ENCODE measurements at places on chromosomes 7 and 10. TPM values are rescaled to one million over a fixed set of nuclear protein-coding genes. Genes with fewer than 3 reads are reported as not detected.
A peak's percentile ranks its signal among the peaks of the same experiment; 100 is the strongest.

PLAC9 gene
- 2.3 TPM for total RNA-seq

RASA4B gene
- 1.7 TPM for total RNA-seq

GRCh38 chr7:105723572-105723971 is 142.3 kb upstream of the EFCAB10 start:
- DNase-seq, result no peak

ELOVL3 gene
- total RNA-seq, result 0.62 TPM

GBX1 gene
- not detected for total RNA-seq

EN2 gene
- not detected for total RNA-seq

CALML3 gene
- not detected for total RNA-seq

- DNase-seq, result no peak
Observed at GRCh38 chr10:63976538-63976937, 455.3 kb downstream of the REEP3 start.

MBLAC1 gene
- 2.7 TPM for total RNA-seq

SPDYE6 gene
- total RNA-seq, result not detected

DNA sequence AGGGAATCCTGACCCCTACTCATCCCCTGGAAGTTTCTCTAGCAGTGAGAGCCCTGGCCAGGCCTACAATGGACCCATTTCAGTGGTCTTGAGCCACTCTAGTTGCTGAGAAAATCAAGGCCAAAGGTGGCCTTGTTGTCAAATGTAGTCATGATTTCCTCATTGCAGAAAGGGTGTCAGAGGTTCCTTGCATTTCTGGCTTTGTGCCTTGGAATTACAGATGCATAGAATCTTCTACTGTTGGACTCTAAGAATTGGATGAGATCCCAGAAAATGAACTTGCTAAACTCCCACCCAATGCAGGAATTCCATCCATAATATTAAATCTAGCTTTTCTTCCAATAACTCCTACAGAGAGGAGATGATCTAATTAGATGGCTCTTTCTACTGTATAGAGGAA is 12.2 kb downstream of the CPA2 start:
- peak; percentile 89 for DNase-seq

GRCh38 chr7:91894781-91895480 is 14.4 kb upstream of the MTERF1 start:
- peak; percentile 79 for DNase-seq

MYO1G gene
- 0.11 TPM for total RNA-seq

COL1A2 gene
- 6,748 TPM for total RNA-seq

ITGA8 gene
- total RNA-seq, result not detected

- no peak for DNase-seq
Observed at GRCh38 chr10:98244141-98244540, 23.9 kb downstream of the LOXL4 start.

OR6V1 gene
- not detected for total RNA-seq

DNA sequence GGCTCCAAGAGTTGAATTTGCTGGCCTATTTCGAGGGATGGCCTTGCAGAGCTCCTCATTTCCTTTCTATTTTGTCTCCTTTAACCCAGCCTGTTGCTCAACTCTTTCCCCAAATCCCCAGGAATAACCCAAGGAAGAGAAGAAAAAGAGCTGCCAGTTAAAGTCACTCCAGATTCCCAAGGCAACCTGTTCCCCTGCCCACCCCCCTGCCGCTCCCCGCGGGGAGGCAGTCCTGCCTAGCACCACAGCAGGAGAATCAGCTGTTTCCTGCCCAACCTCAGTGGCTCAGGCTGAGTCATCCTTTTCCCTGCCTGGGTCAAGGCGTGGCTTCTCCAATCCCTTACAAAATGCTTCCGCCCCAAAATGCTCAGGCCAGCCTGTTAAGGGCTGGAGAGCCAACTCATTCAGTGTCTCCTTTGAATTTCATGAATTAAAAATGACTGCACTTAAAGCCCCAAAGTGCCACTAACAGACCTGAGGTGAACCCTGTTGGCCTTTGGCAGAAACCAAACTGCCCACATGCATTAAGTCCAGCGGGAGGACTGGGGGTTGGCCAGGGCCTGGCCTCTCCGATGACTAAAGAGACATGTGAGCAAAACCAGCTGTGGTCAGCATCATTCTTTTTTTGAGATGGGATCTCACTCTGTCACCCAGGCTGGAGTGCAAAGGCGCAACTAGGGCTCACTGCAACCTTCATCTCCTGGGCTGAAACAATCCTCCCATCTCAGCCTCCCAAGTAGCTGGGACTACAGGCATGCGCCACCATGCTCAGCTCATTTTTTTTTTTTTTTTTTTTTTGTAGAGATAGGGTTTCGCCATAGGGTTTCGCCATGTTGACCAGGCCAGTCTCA is 83.2 kb upstream of the KIF5B start:
- DNase-seq, result peak; percentile 94

BHLHA15 gene
- total RNA-seq, result 0.57 TPM

ASZ1 gene
- total RNA-seq, result not detected

STRIP2 gene
- total RNA-seq, result 1.3 TPM

DNA sequence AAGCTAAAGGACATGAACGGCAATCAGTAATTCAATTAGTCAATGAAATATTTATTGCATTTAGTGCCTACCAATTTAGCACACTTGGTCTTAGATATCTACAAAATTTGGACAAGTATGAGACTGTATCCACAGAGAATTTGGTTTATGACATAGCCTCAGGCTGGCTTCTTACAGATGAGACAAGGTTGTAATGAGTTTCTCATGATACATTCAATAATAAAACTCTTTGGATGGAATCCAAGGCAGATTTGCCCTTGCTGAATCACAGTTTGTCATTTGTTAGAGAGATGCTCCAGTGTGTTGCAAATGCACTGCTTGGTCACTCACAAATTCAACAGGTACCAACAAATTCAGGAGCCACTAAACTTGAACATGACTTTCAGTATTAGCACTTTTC is 162.5 kb downstream of the GPR37 start:
- DNase-seq, result no peak

DNA sequence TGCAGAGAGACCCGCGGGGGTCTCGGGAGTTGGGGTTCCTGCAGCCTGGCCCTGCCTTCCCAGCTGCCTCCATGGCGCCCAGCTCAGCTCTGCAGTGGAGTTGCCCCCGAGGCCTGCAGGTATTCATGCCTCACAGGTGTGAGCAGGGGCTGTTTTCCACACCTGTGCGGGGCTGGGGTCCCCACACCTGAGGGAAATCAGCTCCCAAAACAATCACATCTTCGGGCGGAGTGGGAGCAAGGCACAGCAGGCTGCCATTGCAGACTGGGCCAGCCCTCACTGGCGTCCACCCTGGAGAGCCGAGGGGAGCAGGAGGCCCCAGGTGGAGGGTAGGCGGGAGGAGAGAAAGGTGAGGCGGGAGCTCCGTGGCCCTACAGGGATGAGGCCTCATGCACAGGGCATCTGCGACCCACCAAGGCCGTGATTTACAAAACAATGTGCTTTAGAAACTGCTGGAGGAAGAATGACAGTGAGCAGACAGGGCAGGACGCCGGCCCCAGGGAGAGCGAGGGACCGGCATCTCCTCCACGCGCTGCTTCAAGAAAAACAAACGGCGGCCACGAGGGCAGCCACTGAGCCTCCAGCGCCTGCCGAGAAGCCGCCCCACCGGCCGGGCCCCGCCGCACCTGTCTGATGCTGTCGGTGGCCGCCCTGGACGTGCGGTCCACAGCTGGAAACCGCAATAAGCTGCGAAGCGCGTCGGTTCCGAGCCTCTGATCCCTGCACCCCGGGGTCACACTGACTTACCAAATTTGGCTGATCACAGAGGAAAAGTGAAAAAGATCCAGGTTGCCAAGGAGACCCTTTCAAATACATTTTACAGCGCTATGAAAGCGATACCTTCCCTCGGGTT is 53.0 kb upstream of the PDGFA start:
- DNase-seq, result no peak

GNAT3 gene
- not detected for total RNA-seq

IKZF1 gene
- total RNA-seq, result 0.60 TPM

LRRD1 gene
- total RNA-seq, result 0.27 TPM

PDE1C gene
- 14.9 TPM for total RNA-seq

DNA sequence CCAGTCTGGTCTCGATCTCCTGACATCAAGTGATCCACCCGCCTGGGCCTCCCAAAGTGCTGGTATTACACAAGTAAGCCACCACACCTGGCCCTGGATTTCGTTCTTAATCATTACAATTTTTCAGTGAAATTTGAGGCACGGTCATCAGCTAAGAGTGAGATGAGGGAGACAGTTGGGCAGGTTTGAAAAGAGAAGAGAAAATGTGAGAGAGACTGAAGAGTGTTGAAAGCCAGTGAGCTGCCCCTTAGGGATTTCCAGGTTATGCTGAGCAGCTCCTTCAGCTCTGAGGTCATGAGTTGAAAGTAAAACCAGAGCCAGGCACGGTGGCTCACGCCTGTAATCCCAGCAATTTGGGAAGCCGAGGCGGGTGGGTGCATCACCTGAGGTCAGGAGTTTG is 5.9 kb upstream of the UPF2 start:
- no peak for DNase-seq

GRCh38 chr7:130734815-130735716 is 1.1 kb upstream of the KLF14 start:
- no peak for DNase-seq

GRCh38 chr10:113681533-113682470 is 2.1 kb downstream of the CASP7 start:
- DNase-seq, result no peak

ZMIZ1 gene
- total RNA-seq, result 45.5 TPM

- DNase-seq, result peak; percentile 78
Observed at GRCh38 chr7:24898691-24899090, 81.3 kb downstream of the OSBPL3 start.

DNA sequence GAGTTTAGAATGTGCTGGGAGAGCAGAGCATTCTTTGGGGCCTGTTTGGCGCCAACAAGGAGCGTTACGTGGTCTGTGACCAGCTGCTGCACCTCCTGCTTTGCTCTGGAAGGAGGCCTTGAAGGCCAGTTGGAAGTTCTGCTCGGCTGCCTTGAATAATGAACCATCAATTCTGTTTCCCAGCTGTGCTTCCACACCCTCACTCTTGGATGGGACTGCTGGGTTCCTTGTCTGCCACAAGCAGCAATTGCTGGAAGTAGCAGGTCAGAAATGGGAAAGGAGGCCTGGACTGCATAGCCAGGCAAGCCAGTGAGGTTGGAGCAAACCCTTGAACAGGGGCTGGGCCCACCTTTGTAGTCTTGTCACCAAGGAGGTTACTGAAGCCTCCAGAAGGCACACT is 86.6 kb upstream of the INSYN2A start:
- no peak for DNase-seq

- DNase-seq, result no peak
Observed at GRCh38 chr7:116812860-116813259, 49.5 kb upstream of the CAPZA2 start.

- DNase-seq, result no peak
Observed at GRCh38 chr7:115221456-115221855, 299.6 kb downstream of the MDFIC start.

- peak; percentile 23 for DNase-seq
Observed at GRCh38 chr10:76675951-76676587, 961.5 kb downstream of the KCNMA1 start.

GRCh38 chr7:150516956-150517745 is 2.5 kb downstream of the GIMAP7 start:
- no peak for DNase-seq

PRPS1L1 gene
- total RNA-seq, result not detected

CFAP70 gene
- 1.3 TPM for total RNA-seq
